ENCODE measurements at places on chromosomes 1 and 21.

- no peak for DNase-seq
These were observed 10.2 kb downstream of the UAP1 start for GRCh38 chr1:162571696-162572095.

DNA sequence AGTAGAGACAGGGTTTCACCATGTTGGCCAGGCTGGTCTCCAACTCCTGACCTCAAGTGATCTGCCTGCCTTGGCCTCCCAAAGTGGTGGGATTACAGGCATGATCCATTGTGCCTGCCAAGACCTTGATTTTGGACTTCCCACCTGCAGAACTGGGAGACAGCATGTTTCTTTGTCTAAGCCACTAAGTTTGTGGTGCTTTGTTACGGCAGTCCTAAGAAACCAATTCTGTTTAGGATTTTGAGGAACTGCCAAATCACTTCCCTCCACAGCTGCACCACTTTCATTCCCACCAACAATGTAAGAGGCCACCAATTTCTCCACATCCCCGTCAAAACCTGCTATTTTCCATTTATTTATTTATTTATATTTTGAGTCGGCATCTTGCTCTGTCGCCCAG lies 46.1 kb downstream of the CHAF1B start:
- no peak for DNase-seq

DNA sequence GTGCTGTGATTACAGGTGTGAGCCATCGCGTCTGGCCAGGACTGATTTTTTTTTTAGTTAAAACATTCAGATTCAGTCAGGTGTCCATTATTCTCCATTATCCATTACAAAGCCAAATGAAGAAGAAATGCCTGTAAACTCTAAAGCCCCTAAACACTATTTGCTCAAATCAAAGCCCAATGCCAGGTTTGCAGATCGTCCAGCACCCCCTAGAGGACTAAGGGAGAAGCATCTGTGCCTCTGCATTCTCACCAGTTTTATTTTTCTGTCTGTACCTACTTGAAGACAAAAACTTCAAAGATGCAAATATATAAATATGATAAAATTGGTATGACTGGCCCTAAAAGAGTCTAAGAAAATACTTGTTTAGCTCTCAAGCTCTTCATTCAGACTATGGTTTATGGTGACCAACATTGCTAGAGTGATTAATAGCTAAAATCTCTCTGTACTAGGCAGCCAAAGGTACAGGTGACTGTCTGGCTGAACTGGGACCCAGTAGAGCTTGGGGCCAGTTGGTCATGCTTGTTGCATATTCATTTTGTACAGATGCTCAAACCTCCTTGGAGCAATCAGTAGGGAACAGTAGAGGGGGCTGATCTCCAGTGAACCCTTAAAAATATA lies 138.4 kb downstream of the SYT2 start:
- peak; percentile 62 for DNase-seq

- DNase-seq: no peak
These were observed 3.5 kb downstream of the MOB3C start for GRCh38 chr1:46612937-46613660.

GRCh38 chr1:98940722-98941079 lies 64.0 kb downstream of the PLPPR5 start:
- DNase-seq: peak; percentile 81

DNA sequence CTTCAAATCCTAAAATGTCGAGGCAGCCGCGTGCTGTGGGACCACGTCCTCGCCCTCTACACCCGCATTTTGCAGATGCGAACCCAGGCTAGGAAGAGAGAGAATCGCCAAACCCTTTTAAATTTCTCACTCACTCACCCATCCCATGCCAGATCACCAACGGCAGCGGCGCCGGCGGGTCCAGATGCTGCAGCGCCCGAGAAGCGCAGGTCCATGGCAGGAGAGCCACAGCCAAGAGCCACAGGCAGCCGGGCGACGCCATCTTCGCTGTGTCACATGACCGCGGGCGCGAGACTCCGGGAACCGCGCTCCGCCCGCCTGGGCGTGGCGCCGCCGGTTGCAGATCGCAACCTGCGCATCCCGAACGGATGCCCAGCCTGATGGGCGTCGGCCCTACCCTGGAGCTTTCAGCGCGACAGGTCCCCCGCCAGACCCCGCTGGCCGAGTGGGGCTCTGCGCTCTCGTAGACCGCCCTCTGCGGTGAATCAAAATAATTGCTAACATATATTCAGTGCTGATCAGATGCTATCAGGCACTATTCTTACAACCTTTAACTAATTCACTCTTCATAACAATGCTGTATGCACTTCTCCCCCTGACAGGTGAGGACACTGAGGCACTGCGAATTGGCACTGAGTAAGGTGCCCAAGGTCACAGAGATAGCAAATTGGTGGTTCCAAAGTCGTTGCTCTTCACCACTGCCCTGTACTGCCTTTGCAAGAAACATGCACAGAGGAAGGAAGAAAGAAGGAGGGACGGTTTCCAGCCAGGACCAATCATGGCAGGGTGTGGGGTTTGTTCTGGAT lies at the start of gene PPT1:
Gene PPT1 (minus strand): TSS at position 276 of the 806 bp plus-strand sequence. CDS start 14 bp downstream, at position 262.
- peak; percentile 64 for DNase-seq

- DNase-seq: peak; percentile 15
These were observed 116.6 kb upstream of the HIVEP3 start for GRCh38 chr1:42035205-42035829.
